ENCODE measurements at places on chromosomes 7 and 10.

GRCh38 chr7:116872026-116872425 is 9.6 kb downstream of the CAPZA2 start:
- no peak for DNase-seq

DNA sequence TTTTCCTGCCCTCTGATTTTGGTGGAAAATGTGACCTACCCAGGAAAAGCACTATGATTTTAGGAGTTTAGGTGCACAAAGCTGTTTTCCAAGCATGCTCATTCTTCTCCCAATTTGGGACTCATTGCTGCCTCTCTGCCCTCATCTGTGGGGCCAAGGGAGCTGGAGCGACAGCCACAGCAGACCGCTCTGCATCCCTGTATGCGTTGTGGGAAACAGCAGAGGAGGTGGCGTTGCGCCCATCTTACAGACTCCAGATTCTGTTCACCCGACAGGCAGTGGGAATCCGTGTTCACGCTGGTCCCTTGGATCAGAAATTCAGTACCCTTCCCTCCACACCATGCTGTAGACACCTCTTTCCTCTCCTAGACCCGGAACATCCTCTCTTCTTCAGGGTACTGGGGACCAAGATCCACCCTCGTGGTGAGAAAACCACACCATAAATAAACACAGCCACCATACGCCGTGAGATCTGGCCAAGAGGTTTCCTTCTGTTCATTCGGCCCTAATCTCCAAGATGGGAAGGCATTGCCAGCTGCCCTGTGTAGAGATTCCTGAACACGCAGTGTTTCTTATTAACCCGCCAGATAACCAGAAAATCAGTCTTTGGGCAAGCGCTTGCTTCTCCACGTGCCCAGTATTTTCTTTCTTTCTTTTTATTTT is 87.9 kb downstream of the CUX1 start:
- DNase-seq = no peak

DNA sequence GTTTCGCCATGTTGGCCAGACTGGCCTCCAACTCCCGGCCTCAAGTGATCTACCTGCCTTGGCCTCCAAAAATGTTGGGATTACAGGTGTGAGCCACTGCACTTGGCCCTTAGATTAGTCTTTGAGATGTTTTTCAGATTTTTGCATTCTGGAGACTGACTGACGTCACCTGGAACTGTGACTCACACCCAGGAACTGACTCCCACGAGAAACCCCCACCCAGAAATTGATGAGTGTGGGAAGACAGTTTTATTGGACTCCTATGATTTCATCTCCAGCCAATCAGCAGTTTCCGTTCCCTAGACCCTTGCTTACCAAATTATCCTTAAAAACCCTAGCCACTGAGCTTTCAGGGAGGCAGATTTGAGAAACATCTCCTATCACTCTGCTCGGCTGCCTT is 867.3 kb downstream of the TYW1 start:
- DNase-seq = no peak

- DNase-seq = no peak
Measured at GRCh38 chr10:120075349-120075748, 182.8 kb downstream of the SEC23IP start.

- no peak for DNase-seq
Measured at GRCh38 chr7:315516-316265, 25.7 kb downstream of the FOXL3 start.

DNA sequence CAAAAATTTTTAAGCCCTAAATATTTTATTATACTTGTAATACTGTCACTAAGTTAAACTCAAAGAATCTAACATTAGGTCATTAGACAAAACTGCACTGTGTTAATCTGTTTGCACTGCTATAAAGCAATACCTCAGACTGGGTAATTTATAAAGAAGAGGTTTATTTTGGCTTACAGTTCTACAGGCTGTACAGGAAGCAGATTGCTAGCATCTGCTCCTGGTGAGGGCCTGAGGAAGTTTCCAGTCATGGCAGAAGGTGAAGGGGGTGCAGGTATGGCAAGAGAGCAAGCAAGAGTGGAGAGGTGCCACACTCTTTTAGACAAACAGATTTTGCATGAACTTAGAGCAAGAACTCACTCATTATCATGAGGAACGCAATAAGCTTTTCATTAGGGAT is 125.7 kb downstream of the IMMP2L start:
- no peak for DNase-seq

DNA sequence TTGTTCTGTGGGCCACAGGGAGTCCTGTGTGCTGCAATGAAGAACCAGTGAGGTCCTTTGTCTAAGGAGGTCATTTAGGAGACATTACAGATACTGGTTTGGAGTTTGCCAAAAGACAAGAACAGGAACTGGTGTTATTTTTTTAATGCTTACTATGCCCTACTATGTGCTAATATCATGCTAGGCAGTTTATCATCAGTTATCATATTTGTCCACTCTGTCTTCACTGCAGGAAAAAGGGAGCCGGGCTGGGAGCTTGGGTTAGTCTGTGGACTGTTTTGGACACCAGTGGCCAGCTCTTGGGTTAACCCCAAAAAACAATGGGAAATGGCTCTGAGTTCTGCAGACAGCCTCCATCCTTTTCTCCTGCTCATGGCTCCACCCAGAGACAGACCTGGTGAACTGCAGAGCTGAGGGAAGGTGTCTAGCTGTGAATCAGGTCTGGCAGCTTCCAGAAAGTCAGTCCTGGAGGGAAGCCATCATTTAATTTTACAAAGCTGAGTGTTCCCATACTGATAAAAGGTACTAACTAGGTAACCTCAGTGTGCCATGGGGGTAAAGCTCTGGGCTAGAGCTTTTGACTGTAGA is 101.2 kb upstream of the ZNF746 start:
- no peak for DNase-seq

DNA sequence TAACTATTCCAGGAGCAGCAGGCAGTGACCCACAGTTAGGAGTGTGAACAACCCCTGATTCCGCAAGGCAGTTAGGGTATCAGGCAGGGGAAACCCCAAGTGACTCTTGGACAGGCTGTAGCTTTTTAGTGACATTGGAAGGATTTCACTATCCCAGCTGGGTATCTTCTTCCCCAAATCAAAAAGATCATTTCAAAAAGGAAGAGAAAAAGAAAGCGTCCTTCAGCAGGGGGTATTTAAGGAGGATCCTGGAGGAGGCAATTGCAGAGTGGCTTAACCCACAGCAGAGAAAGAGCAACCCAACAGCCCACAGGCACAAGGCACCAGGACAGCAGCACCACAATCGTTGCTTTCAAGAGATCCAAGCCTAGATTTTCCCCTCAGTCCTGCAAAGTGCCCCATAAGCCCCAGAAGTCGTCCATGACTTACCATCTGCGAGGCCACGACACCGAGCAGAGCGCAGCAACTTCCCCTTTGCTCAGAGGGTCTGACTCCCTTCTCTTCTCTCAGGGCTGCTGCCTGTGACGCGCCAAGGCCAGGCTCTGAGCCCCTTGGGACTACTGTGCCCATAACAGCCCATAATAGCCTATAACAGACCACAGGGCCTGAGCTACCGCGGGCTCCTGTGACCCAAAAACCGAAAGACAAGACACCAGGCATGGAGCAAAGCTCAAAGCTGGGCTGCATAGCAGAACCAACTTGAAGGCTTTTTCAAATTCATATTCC is 19.8 kb downstream of the PIK3AP1 start:
- no peak for DNase-seq

DNA sequence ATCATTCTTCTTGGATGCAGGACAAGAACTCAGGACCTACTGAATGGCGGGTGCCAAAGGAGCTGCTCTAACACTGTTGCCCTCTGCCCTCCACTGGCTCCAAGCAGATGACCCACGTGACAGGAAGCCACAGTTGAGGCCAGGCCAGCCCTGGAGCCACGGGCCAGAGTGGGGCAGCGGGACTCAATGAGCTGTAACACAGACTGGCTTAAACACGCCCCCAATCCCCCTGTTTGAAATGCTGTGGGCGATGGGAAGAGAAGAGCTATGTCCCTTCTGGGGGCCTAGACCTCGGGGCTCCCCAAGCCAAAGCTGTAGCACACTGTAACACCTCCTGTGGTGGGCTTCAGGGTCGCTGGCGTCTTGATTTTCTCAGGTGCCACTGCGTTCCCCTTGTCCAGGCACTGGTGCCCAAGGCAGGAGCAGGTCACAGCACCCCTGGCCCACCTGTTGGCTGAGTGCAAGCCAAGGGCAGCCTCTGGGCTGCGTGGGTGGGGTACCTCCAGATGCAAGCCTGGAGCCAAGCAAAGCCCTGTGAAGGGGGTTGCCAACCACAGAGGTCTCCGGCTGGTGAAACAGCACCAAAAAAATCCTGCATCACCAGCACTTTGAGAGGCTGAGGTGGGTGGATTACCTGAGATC is 18.6 kb upstream of the ZMIZ2 start:
- DNase-seq = no peak

- DNase-seq = no peak
Measured at GRCh38 chr7:6409944-6410693, 37.6 kb downstream of the DAGLB start.

GRCh38 chr7:138913783-138914182 is 67.4 kb downstream of the KIAA1549 start:
- DNase-seq = no peak

DNA sequence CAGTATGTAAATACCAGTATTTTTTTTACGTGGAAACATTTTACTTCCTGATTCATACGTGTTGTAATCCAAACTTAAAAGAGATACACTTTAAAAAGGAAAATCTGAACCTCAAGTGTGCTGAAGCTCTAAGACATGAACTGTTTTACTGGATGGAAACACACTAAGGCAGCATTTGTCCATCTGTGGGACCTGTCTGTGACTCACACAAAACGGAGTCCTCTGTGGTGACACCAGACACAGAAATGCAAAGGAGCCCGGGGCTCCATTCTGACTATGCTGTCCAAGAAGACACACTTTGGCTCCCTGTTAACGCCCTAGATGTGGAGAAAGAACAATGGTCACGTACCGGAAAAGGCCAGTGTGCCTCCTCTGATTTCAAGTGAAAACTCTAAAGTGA is 23.9 kb downstream of the RNF133 start:
- DNase-seq = no peak

DNA sequence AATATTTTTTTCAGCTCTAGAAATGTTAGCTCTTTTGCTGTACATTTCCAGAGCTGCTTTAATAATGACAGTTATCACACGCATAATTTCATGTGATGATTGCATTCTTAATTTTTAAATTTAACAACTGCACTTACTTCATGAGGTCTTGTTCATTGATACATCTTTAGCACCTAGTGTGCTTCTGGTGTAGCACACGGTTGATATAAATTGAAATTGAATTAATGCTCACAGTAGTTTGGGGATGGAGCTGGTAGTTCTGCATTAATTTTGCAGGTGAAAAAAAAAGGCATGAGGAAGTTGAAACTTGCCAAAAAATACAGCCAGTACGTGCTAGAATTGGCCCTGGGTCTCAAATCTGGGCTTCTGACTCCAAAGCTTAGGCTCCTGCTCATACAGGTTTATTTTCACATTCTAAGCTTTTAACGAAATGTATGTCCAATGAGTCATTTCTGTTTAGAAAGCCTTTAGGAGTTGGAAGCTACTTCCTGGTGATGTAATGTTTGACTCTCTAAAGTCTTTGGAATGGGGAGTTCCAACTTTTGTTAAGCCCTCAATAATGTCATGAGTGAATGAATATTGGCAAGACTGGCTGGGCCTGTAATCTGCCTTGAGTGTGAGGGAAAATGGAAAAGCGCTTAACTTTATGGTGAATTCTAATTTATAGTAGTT is 62.5 kb downstream of the DAGLB start:
- DNase-seq = no peak

DNA sequence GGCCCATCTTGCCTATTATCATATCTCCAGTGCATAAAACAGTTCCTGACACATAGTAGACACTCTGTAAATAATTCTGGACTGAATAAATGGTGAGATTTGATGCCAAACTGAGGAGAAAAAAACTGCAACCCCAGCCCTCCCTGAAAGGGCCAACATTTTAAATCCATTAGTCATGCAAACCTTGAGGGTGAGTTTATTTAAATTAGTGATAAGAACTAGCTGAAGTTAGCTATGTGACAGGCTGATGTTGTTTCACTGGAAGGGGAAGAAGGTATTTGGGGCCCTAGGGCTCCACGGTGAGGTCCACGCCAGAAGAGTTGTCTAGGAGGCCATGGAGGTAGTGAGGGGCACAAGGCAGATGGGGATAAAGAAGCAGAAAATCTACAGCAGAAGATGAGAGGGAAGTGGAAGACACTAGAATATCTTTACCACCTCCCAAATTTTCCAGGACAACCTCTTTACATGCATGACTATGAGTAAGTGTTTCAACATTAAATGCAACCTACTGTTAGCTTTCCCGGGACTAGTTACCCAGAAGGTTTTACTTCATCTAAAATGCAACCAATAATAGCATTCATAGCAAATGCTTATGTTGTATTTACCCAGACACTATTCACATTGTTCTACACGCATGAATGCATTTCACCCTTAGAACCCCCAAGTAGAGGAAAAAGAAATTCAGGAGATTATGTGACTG is 183.2 kb upstream of the LYZL1 start:
- no peak for DNase-seq

DNA sequence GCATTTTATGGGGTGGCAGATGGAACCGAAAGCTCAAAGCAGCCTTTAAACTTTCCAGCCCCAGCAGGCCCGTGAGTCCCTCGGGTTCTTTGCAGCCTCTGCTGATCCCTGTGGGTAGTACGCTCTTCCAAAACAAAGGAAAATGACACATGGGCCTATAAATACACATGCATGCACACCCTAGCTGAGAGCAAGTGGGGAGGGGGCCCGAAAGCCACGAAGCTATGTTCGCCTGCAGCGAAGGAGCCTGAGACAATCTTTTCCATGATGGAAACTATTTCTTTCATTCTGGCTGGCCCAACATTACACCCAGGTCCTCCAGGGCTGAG is 32.2 kb downstream of the CALML5 start:
- DNase-seq = no peak

- no peak for DNase-seq
Measured at GRCh38 chr10:101772895-101773761, 2.8 kb downstream of the FGF8 start.

DNA sequence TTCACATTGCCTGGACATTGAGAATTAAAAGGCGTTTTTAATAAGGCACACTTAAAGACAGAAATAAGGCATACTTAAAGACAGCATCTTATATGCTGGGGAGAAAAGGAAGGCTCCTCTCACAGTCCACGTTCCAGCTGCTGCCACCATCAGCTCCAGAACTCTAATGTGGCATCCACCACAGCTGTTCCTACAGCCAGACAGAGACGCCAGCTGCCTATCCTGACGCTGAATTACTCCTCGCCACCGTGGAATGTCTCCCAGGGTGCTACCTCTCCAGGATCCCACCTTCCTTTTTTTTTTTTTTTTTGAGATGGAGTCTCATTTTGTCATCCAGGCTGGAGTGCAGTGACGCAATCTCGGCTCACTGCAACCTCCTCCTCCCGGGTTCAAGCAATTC is 30.8 kb downstream of the SLC37A3 start:
- no peak for DNase-seq

- DNase-seq = no peak
Measured at GRCh38 chr7:151863386-151864079, 13.4 kb downstream of the PRKAG2 start.

GRCh38 chr10:17527514-17528146 is 73.2 kb upstream of the ST8SIA6 start:
- no peak for DNase-seq

DNA sequence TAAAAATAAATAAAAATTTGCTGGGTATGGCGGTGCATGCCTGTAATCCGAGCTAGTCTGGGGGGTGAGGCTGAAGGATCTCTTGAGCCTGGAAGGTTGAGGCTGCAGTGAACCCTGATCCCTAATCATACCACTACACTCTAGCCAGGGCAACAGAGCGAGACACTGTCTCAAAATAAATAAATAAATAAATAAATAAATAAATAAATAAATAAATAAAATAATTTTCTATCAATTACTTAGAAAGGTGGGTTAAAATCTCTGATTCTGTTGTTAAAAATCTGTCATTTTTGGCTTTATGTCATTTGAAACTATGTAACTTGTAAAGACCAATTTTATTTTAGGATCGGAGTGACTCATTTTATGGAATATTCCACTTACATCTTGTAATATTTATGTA is 958.6 kb downstream of the NXPH1 start:
- DNase-seq = no peak

Data from activated CD4-positive, alpha-beta T cell treated with anti-CD3 and anti-CD28 coated beads for 4 hours (primary cell).